Epithelial cell of alveolus of lung (primary cell): ENCODE measurements at places on chromosomes 4 and X. TPM values are rescaled to one million over a fixed set of nuclear protein-coding genes. Genes with fewer than 3 reads are reported as not detected.

KDM5C gene
- 67.2 and 110 TPM in 2 replicates for total RNA-seq

TKTL1 gene
- total RNA-seq = not detected in 2 replicates

MAGEB17 gene
- total RNA-seq = 0.08 TPM in 1 of 2 replicates, not detected in the other

NR3C2 gene
- total RNA-seq = 0.24 and 1.3 TPM in 2 replicates

PABPC5 gene
- 1.2 and 5.9 TPM in 2 replicates for total RNA-seq

ARX gene
- total RNA-seq = not detected in 2 replicates

FAM47E gene
- 2.1 TPM in 1 of 2 replicates, not detected in the other for total RNA-seq

POLR2B gene
- total RNA-seq = 72.0 and 99.8 TPM in 2 replicates

MSANTD1 gene
- total RNA-seq = 0.48 and 0.52 TPM in 2 replicates

RGN gene
- 2.0 and 2.1 TPM in 2 replicates for total RNA-seq

PPM1K gene
- 6.6 and 8.6 TPM in 2 replicates for total RNA-seq

PDGFC gene
- total RNA-seq = 22.8 and 85.7 TPM in 2 replicates

RAP2C gene
- 11.7 and 22.8 TPM in 2 replicates for total RNA-seq

HSFX4 gene
- total RNA-seq = not detected in 2 replicates

NSG1 gene
- 0.80 and 5.3 TPM in 2 replicates for total RNA-seq

SPINK2 gene
- not detected in 2 replicates for total RNA-seq

IL13RA2 gene
- total RNA-seq = 1.3 and 4.6 TPM in 2 replicates

SLC9A6 gene
- total RNA-seq = 15.4 and 15.6 TPM in 2 replicates

EMCN gene
- 0.16 TPM in 1 of 2 replicates, not detected in the other for total RNA-seq

GPR34 gene
- not detected in 2 replicates for total RNA-seq

HGFAC gene
- total RNA-seq = 0.32 TPM in 1 of 2 replicates, not detected in the other

MAGEA2 gene
- not detected in 2 replicates for total RNA-seq

MFSD8 gene
- 7.4 and 13.2 TPM in 2 replicates for total RNA-seq

AMBN gene
- total RNA-seq = not detected in 2 replicates

SSX1 gene
- total RNA-seq = not detected in 2 replicates

BST1 gene
- total RNA-seq = 11.2 and 12.9 TPM in 2 replicates

TRIM2 gene
- 27.1 and 30.1 TPM in 2 replicates for total RNA-seq

CCNA2 gene
- total RNA-seq = 35.6 and 66.3 TPM in 2 replicates

ARHGEF6 gene
- 4.0 and 10.1 TPM in 2 replicates for total RNA-seq

SPACA5 gene
- not detected in 2 replicates for total RNA-seq

LIMCH1 gene
- 1.4 and 11.7 TPM in 2 replicates for total RNA-seq

ZDHHC15 gene
- total RNA-seq = 0.39 and 0.48 TPM in 2 replicates

LETM1 gene
- 22.3 and 38.0 TPM in 2 replicates for total RNA-seq

SPANXN3 gene
- not detected in 2 replicates for total RNA-seq

SUV39H1 gene
- 4.4 and 12.4 TPM in 2 replicates for total RNA-seq

HSFX1 gene
- total RNA-seq = 0.26 and 0.88 TPM in 2 replicates

HELT gene
- not detected in 2 replicates for total RNA-seq

KIAA1210 gene
- total RNA-seq = not detected in 2 replicates

IL13RA1 gene
- 31.9 and 67.0 TPM in 2 replicates for total RNA-seq

HS3ST1 gene
- total RNA-seq = under 0.01 and 0.40 TPM in 2 replicates

HTRA3 gene
- total RNA-seq = 10.3 and 79.3 TPM in 2 replicates

SSX3 gene
- not detected in 2 replicates for total RNA-seq

RTL3 gene
- total RNA-seq = not detected in 2 replicates
